ENCODE measurements at places on chromosomes 1 and 21.
A peak's percentile ranks its signal among the peaks of the same experiment; 100 is the strongest.

DNA sequence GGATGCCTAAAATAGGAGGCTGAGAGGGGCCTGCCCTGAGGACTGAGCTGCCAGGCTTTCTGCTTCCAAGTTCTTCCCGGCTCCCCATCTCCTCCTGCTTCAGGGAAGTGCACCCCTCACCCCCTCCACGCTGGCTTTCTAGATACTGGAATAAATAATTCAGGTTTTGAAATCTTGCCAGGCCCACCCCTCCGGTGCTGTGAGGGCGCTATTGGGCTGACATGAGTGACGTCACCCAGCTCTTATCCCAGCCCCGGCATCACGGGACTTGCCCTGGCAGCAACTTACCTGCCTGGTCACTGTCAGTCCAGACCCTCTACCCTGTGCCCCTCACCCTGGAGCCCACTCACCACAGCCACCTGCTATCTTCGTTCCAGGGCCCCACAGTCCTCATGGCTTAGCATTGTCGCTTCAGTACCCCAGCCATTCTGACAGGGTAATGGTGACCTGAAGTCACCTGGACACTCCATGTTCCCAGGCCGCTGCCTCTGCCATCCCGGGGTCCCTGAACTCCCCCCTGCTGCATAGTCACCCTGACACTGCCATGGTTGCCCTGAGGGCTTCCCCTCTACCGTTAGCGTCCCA is 819 bp upstream of the GPR3 start:
- no peak for DNase-seq

DNA sequence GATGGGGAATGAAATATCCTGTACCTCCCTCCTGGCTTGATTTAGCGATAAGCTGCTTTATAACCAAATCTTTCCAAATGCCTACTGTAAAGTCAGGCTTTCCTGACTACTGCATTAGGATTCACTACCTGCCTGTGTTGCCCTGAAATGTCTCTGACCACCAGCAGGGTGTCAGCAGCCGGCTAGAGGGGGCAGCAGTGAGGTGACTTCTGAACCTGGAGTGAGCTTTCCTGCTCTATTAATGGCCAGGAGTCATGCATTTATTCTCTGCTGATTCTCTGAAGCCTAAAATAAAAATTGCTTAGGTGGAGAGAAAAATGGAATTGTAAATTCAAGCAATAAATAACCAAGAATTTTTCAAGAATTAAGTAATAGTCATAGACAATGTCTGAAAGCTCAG is 2.5 kb downstream of the BACE2 start:
- DNase-seq: no peak

- DNase-seq: peak; percentile 14
Measured at GRCh38 chr21:28776251-28776650, 216.4 kb downstream of the LTN1 start.

DNA sequence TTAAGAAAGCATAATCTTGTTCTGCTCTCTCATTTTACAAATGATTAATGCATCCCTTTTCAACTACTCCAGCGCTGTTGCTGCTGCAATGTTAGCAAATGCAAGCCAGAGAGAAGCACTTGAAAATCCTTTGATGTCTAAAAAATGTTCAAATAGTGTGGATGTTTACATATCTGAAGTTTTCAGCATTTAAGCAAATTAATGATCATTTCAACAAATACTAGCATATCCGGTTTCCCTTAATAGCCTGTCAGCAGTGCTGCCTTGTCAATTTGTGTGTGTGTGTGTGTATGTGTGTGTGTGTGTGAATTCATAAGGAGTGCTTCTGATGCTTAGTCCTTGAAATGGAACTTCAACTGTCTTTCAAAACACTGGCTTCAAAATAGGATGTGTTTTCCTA is 48.1 kb upstream of the WNT2B start:
- no peak for DNase-seq

GRCh38 chr1:3029991-3030662 is 8.9 kb downstream of the ACTRT2 start:
- DNase-seq: no peak

DNA sequence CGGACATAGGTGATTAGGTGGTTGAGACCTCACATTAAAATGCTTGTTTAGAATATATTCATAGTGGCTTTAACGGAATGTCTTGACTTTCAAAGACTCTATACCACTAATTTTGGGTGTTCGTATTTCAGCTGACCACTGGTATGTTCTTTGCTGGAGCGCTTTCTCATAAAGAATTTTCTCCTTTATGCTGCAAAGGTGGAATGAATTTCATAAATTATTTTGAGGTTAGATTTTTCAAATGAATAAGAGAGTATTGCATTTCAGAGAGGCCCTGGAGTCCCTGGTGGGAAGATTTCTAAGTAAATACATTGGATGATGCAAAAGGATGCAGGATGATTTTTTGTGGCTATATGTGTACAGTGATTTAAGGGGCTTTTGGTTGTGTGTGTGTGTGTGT is 55.8 kb downstream of the HUNK start:
- no peak for DNase-seq

GRCh38 chr1:65434760-65435159 is 14.3 kb downstream of the LEPR start:
- DNase-seq: no peak

Data from activated T-cell treated with anti-CD3 and anti-CD28 coated beads for 24 hours (primary cell).